ENCODE measurements at places on chromosomes 13 and 19.

DNA sequence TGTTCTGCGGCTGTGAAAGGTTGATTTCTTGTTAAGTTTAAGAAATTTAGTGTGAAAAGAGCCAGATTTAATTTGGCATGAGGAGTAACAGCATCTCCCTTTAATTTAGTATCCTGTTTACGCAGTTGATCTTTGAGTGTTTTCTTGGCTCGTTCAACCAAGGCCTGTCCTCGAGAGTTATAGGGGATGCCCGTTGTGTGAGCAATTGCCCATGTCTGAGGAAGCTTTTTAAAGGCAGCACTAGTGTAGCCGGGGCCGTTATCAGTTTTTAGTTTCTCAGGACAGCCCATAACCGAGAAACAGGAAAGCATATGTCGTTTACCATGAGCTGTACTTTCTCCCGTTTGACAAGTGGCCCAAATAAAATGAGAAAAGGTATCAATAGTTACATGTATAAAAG lies 47.5 kb upstream of the ZNF43 start:
- DNase-seq: no peak

- no peak for DNase-seq
These were observed 349.7 kb downstream of the LIG4 start for GRCh38 chr13:107865643-107866031.

DNA sequence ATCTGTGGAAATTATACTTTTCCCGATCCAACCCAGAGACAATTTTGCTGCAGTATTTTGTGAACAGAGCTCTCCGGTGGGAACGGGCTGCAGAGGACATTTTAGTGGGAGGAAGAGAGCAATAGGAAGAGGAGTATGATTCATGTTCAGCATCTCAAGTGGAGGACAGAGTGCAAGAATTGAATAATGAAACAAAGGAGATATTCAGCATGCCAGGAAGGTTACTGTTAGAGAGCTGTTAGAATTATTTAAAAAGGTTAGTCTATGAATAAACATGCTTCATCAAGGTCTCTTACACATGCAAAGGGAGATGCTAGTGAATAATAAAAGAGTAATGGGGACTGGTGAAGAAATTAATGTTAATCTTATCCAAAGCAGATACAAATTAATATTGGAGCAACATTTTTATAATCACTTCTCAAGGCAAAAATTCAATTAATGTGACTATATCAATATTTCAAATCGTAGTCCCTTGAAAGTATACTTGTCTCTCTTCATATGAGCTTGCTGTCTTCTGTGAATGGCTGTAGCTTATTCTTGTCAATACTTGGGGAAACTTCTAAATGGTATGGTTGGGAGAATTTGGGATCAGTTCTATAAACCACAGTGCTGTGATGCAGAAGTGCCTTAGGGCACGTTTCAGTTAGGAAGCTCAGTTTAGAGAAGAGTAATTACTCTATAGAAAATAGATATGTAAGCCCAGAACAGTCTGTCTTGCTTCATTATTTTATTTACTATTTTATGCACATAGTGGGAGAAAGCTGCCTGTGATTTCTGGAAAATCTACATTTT lies 1165.8 kb downstream of the OLFM4 start:
- DNase-seq: no peak

GRCh38 chr19:3359015-3359918 lies 7.1 kb upstream of the NFIC start:
- DNase-seq: no peak

- DNase-seq: peak; percentile 30
These were observed 10.3 kb downstream of the IL17D start for GRCh38 chr13:20713751-20714150.

DNA sequence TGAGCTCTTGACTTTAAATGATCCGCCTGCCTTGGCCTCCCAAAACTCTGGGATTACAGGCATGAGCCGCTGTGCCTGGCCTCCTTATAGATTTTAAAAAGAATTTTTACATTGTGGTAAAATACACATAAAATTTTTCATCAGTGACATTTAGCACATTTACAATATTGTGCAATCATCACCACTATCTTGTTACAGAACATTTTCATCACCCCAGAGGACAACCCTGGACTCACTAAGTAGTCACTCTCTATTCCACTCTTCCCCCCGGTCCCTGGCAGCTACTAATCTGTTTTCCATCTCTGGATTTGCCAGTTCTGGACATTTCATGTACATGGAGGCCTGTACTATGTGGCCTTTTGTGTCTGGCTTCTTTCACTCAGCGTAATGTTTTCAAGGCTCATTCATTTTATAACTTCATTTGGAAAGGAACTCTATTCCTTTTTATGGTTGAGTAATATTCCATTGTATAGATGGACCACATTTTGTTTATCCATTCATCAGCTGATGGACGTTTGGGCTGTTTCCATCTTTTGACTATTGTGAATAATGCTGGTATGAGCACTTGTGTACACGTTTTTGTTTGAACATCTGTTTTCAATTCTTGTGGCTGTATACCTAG lies 19.9 kb downstream of the MEGF8 start:
- no peak for DNase-seq

GRCh38 chr13:97441368-97441767 lies 7.4 kb downstream of the RAP2A start:
- DNase-seq: no peak

- no peak for DNase-seq
These were observed 425.5 kb downstream of the PCDH20 start for GRCh38 chr13:60990032-60990733.

DNA sequence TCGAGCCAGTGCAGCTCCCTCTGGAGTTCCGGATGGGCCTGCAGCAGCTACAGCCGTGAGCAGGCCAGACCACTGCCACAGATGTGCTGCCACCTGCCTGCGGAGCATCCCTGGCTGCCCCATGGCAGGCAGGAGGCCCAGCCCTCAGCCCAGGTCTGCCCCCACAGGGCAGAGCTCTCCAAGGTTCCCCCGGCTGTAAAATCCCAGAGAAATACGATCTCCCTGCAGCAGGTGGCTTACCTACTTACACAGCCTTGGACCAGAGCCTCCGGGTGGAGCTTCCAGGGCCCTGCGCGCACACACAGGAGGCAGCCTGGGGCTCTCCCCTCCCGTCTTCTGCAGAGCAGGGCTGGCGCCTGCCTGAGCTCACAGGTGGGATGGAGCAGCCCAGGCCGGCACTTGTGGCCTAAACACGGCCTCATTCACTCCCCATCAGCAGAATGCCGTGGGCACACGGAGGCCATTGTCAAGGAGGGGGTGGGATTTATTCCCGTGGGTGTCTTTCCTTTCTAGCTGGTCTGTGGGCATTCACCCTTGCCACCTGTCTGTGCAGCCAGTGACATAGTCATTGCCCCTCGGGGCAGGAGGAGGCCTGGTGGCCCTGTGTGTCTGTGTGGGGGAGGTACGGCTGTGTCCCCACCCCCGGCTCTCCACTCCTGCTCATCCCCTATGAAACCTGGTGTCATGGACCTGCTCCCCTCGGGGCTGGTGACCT lies 118.0 kb downstream of the KDM4B start:
- DNase-seq: no peak

- DNase-seq: no peak
These were observed 4.7 kb upstream of the SLC5A5 start for GRCh38 chr19:17866964-17867486.

DNA sequence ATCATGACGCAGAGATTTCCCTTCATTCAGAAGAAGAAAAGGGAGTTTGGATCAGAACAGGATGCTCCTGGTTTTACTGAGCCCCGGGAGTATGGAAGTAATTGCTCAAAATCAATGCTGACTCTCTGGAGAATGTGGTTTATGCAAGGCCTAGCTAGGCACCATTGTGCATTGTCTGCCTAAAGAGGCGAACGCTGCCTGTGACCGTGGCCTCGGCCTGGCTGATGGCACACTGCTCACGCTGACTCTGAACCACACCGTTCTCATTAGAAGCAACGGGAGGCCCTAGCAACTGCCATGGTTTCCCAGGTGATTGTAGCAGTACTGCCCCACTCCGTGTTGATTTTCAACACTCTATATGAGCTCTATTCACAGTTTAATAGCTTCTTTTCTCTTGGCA lies 41.7 kb upstream of the UBL3 start:
- no peak for DNase-seq

DNA sequence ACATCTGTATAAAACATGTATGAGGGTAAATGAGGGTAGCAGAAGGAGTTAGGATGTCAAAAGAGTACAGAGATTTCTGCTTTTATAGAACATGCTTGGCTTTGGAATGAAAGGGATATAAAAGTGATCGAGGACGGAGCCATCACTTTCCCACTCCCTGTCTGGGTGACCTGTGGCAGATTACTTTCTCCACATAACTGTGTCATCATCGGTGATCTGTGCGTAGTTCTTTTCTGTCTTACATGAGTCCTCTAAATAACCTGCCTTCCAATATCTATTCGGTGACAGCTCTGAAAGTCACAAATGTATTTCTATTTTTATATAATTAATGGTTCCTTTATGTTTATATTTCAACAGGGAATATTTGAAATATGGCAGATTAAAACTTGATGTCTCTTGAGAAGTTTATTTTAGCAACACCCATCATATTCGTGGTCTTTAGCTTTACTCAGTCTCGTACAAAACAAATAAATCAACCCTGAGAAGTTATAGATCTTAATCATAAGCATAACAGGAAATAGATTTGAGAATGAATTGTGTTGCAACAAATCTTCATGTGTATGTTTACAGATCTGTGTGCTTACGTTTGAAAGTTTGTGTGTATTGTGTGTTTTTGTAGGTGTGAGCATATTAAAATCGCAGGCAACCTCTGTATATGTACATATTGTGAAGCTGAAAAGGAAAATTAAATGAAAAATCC lies 1094.3 kb downstream of the EFNB2 start:
- DNase-seq: no peak

DNA sequence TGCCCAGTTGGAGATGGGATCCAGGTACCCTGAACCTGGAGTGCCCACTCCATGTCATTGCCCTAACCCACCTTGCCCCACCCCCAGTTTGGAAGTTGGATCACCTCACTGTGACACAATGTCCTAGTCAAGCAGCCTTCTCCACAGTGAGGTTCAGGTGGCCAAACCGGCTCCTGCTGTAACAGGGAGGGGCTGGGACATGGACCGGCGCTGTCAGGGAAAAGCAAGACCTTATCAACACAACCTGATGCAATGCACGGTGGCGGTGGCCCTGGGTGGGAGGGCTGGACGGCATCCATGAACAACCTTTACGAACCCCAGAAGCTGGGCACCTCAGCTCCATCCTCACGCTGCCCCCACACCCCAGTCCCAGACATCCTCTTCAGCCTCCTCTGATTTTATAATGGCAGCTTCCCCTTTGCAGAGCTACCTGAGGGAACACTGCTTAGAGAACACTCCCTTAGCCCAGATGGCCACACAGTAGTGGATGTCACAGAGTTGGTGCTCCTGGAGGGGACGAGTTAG lies 1.6 kb upstream of the KRTDAP start:
- DNase-seq: no peak

DNA sequence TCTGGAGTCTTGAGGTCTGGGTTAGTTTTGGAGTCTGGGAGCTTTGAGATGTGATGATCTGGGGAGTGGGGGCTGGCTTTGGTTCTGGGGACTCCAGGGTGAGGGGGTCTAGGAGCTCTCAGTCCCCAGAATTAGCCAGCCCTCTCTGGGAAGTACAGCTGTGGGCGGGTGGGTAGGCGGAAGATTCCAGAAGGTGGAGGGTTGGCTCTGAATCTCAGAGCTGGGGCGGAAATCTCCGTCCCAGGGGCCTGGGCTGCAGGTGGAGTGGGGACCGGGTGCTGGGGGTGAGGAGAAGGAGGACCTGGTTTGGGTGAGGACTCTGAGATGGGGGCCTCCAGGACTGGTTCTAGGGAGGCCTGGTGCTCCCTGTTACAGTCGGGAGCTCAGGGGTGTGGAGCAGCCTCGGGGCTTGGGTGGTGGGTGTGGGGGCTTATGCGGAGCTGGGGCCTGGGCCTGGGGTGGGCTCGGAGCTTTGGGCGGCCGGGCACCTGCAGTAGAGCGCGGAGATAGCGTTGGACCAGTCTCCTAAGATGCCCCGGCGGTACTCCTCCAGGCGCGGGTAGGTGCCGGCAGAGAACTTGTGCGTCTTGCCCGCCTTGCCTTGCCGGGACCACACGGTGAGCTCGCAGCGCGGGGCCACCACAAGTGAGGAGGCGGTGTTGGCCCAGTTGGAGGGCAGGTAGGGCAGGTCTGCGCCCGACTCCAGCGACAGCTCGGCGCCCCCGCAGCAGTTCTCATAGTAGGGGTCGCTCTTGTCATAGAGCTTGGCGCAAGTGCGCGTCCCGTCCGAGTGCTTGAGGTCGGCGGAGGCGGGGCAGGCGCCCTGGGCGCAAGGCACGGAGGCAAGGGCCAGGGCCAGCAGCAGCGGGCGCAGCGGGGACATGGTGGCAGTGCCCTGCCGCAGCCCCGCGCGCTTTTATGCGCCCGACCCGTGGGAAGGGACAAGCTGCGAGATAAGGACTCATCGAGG lies at the start of gene SYCN:
SYCN (minus strand) TSS at position 892 of the 970 bp plus-strand sequence; CDS start at position 883, 9 bp downstream.
- DNase-seq: no peak

- DNase-seq: no peak
These were observed 1071.2 kb downstream of the EFNB2 start for GRCh38 chr13:105464249-105464648.

DNA sequence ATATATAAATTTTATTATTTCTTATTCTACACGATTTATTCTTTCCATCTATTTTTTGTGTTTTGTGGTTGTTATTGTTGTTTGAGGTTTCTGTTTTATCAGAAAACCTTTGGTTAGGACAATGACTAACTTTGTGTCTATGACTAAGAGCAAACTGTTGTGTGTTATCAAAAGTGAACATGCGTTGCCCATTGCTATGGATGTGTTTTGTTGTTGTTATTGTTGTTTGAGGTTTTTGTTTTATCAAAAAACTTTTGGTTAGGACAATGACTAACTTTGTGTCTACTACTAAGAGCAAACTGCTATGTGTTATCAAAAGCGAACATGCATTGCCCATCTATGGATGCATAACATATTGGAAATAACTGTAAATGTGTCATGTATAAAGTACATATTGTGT lies 692.3 kb downstream of the SLITRK1 start:
- DNase-seq: no peak

DNA sequence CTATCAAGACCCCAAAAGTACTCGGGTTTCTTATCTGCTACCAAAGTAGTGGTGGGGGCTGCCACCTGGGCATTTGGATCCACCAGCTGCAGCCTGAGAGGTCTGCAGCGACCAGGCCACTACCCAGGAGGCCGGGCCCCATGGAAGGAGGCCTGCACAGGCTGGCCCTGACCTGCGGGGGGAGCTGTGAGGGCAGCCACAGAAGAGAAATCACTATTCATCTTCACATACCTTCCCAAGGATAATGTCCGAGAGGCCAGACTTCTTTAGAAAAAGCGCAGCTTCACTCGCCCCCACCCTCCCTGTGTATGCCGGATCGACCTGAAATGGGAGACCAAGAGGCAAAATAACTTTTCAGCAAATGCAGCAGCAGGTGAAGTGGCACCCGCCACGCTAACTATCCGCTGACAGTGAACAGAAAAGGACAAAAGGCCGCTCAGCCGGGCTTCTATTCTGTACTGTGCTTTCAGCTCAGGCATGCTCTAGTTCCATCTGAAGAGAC lies 30.1 kb downstream of the EPS15L1 start:
- DNase-seq: no peak

- DNase-seq: no peak
These were observed 127.8 kb upstream of the UBL3 start for GRCh38 chr13:29978211-29978610.
